Activated T-helper 17 cell treated with anti-CD3 and anti-CD28 coated beads, Interleukin-2, amount 50 U/mL, for 72 hours (primary cell): ENCODE measurements at places on chromosomes 12 and 14. TPM values are rescaled to one million over a fixed set of nuclear protein-coding genes. Genes with fewer than 3 reads are reported as not detected.

- ATAC-seq = no peak
Measured at GRCh38 chr14:76951166-76951565, 77.3 kb downstream of the IRF2BPL start.

Gene KLRF2
- total RNA-seq = not detected

Gene P2RX2
- not detected for total RNA-seq

DNA sequence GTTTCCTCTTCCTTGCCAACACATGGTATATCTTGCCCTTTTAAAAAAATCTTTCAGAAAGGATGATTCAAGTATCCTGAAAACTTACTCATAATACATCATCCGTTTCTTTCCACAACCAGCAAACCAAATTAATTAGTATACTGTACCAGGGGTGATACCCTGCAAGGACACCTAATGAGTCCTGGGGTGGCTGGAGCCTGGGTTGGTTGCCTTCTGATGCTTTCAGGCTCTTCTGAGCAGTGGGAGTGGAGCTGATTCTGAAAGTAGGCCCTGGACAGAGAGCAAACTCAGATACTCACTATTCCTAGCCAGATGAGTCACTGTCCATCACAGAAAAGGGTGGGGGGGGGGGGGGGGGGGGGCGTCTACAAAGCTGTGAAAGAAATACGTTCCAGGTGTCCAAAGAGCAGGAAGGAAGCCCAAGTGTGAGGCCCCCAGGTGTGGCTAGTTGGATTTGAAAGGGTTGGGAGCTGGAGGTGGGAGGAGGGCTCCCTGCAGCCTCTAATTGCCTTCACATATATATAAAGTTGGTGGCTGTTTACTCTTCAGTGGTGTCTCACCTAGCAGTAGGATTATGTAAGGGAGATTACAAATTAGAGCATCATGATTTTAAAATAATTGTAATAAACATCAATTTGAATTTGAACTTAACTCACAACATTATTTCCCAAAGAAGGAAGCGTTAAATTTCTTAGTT lies 36.5 kb downstream of the FBXO33 start:
- ATAC-seq = peak; percentile 98

Gene RNASE1
- total RNA-seq = not detected

- ATAC-seq = no peak
Measured at GRCh38 chr12:83322809-83323208, 636.1 kb downstream of the TMTC2 start.

DNA sequence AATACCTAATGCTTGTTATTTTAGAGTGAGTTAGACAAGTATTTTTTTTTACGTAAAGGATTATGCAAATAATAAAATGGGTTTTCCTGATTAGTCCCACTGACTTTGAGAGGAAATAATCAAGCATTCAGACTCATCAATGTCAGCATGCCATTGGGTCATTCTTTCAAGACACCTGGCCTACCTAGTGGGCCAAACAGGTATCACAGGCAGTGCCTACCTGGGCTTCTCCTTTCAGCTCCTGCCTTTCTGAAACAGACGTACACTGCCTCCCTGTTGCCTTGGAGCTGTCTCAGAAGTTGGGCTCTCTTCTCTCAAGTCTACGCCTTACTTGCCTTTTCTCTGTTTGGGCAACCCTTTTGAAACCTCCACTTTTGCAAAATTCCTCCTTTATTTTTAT lies 545.6 kb downstream of the SNAPC1 start:
- no peak for ATAC-seq

GRCh38 chr12:19575337-19576243 lies 136.3 kb downstream of the AEBP2 start:
- no peak for ATAC-seq

- ATAC-seq = no peak
Measured at GRCh38 chr14:52032204-52032801, 36.6 kb downstream of the NID2 start.

Gene RAB5B
- 50.8 TPM for total RNA-seq

DNA sequence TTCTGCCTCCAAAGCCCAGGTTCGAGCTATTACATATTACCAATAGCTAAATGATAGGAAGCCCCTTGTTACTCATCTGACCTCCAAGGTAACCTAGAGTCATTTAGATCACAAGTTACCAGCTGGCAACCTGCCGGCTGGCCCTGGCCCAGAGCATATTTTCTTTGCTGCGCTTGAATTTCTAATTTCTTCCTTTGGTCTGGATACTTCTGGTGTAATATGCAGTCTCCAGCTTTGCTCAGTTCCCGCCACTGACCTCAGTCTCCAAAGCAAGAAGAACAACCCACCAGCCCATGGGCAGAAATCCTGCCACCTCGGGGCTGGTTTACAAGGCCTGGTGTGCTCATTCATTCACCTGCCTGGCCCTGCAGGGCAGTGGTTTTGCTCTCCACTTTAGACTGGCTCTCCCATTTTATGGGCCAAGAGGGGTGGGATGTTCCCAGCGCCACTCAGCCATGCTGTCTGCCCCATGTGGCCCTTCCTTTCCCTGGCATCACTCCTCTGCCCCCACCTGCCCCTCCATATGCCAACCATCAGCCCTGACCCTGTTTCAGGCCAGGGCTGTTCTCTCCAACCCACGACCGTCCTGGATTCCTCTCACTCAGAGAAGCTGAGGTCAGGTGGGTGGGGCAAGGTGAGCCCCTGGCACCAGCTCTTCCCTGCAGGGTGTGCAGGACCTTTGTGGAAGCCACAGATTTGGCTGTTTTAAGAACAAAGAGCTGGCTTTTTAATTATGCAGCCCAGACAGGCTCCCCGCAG lies 76.0 kb downstream of the PRIMA1 start:
- no peak for ATAC-seq

Gene GLI1
- total RNA-seq = 0.48 TPM
